ENCODE measurements at places on chromosomes 2 and 18.

DNA sequence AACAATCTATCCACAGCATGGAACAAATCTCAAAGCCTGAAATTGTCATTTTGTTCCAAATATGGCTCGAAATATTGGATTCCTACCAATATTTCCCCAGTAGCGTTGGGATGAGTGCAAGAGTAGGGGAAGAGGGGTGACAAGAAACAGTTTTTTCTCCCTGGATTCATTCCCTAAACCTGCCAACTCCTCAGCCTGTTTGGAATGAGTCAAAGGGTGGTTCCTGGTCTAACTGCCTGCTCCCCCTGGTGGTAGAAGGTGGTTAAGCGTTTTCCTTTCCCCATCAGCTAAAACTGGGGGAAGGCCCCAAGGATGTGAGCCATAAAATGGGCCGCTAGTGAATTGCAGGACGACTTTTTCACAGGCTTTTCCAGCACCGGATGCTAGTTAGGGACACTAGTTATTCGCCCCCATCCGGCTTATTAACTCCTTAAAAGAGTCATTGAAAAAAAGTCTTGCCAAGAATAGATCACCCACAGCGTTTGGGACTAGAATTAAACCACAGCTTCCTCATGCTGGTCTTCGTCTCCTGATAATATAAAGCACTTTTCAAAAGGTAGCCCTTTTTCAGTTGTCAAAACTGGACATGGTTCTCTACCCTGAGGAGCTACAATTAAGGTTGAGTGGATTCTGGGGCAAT lies 72.5 kb downstream of the DHRS9 start:
- peak; percentile 20 for DNase-seq

GRCh38 chr2:231643495-231643888 lies 50.8 kb downstream of the TEX44 start:
- no peak for DNase-seq

DNA sequence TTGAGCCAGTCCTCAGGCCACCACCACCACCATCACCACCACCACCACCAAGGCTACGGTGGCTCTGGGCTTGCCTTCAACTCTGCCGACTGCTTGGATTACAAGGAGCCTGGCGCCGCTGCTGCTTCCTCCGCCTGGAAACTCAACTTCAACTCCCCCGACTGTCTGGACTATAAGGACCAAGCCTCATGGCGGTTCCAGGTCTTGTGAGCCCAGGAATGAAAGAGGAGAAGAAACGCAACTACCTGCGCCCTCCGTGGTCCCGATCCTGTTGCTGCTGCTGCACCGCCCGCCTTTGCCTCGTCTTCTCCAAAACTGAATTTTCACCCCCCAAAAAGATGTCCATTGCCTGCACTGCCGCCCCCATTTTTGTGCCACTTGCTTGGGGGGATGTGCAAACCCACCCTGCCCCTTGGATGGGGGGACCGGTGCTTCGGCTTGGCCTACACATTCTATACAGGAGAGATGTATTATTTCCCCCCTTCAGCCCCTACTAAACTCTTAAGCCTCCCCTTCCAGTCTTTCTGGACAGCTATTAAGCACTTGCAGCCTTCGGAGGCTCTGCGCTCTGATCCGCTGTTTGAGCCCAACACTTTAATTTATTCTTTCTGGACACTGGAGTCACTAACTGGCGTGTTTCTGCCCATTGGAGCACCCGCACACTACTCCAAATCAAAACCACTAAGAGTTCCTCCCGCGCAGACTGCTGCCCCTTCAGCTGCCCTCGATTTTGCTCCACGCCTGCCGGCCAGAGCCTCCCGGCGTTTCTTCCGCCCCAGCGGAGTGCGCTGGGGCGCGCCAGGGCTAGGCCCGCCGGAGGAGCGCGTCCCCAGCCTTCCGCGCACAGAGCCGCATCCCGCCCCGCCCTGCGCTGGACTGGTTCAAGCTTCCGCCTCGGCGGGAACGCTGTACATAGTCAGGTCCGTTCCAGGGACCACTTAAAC lies 5.7 kb downstream of the OTX1 start:
- DNase-seq, result no peak

DNA sequence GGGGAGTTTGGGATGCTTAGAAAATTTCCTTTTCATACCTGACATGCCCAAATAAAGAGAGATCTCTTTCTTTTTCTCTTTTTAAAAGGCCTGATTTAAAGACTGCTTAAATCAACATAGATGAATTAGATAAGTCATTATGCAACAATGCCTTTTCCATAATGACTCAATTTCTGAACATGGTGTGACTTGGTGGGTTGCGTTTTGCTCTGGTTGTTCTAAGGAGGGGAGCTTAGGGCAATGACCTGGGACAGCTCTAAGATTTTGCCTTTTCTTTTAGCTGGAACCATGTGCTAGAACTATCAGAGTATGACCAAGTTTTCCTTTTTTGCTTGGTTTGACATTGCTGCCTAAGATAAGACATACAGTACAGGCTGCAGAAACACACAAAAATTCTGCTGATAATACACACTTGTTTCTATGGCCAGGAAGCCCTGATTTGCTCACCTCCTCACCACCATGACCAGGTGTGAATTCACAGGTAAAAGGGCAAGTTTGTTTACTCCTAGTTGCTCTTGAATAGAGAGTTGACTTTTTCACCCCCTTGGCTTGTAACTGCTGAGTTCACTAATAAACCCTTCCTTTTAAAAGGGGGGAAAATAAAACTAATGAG lies 58.1 kb upstream of the IL1RL1 start:
- DNase-seq, result no peak

GRCh38 chr2:74693213-74693612 lies 39.2 kb downstream of the SEMA4F start:
- no peak for DNase-seq
